Gastroesophageal sphincter (tissue), 4 donors: ENCODE measurements at places on chromosomes 3 and 15.

DNA sequence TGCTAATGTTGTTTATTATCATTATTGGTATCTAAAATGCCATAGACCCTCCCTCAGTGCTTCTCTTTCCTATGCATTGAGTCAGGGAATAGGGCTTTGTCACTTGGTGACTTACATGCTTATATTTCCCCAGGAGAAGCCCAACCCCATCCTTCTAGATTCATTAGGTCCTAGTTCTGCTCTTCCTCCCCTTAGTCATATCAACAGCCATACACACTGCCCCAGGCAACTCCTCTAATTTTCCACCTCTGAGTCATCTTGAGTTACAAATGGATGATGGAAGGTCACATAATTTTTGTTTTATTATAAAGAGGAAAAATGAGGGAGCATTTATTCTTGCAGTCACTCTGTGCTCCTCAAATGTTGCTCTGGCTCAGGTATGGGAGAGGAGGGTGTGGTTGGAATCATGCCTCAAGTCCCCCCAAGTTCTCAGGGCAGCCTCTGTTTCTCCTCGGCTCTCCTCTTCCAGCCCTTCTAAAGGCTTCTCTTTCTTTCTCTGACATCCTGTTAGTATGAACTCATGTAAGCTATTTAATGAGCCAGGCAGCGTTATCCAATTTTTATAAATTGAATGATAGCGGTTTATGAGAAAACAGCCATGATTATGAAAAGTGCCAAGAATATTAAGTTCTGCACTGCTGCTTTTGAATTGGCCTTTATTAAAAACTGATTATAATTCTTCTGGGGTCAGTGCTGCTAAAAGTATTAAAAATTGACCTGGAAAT lies 45.6 kb upstream of the FSTL1 start:
- peak overlapping the region; percentile 72 for H3K27ac ChIP-seq
- peaks cover 14% of the 10 kb centered on the region for H3K4me1 ChIP-seq
- no peaks in the 10 kb centered on the region for H3K27me3 ChIP-seq
- H3K36me3 ChIP-seq: no peaks in the 10 kb centered on the region

- H3K4me1 ChIP-seq: no peaks in the 10 kb centered on the region
- H3K4me3 ChIP-seq: no peak overlapping the region
- no peaks in the 10 kb centered on the region for H3K27me3 ChIP-seq
- no peak overlapping the region for H3K27ac ChIP-seq
- ATAC-seq: no peak
These were observed 50.1 kb upstream of the LIPC start for GRCh38 chr15:58381697-58382096.

- no peak for ATAC-seq
- H3K27me3 ChIP-seq: no peaks in the 10 kb centered on the region
- H3K4me3 ChIP-seq: no peak overlapping the region
- H3K36me3 ChIP-seq: no peaks in the 10 kb centered on the region
These were observed 1106.4 kb downstream of the SI start for GRCh38 chr3:163971861-163972260.

GRCh38 chr15:73442968-73443367 lies at the start of gene REC114:
Gene REC114 (plus strand): TSS chr15:73443164. CDS start chr15:73443186, 22 bp downstream.
- H3K27ac ChIP-seq: no peak within 1 kb of the TSS
- no peaks in the 10 kb centered on the region for H3K4me1 ChIP-seq
- peaks cover 69% of the 10 kb centered on the region for H3K27me3 ChIP-seq
- no peak within 1 kb of the TSS for H3K4me3 ChIP-seq

DNA sequence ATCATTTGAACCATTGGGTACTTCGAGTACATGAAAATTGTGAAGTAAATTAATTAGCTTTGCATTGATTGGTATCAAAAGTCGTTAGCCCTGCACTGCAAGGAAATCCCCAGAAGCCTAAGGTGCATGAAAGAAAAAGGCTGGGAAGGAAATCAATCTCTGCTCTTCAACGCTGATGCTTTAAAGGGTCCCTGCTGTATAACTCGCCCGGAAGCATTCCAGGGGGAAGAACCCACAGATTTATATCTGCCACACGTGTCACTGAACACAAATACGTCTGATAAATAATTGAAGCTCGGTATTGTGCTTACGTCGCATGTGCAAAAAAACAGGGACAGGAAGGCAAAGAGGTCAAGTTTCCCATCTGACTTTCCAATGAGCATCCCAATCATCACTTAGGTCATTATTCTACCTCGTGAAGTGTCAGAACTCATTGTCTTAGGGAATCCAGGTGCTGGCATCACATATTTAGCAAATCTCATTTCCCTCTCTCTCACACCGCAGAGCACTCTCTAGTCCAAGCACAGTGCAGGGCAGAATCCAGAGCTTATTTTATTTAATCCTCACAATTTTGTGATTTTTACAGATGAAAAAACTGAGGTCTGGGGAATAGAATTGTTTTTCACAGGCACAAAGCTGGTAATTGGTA lies 804.4 kb upstream of the CFAP20DC start:
- H3K27ac ChIP-seq: no peak overlapping the region
- no peak for ATAC-seq
- no peaks in the 10 kb centered on the region for H3K36me3 ChIP-seq
- H3K4me3 ChIP-seq: no peak overlapping the region
- no peaks in the 10 kb centered on the region for H3K27me3 ChIP-seq
- no peaks in the 10 kb centered on the region for H3K4me1 ChIP-seq

- H3K4me3 ChIP-seq: peak overlapping the region; percentile 87
- ATAC-seq: no peak
- peak overlapping the region; percentile 87 for H3K27ac ChIP-seq
- H3K4me1 ChIP-seq: no peaks in the 10 kb centered on the region
- H3K36me3 ChIP-seq: peaks cover 8% of the 10 kb centered on the region
These were observed 515 bp upstream of the MTHFS start for GRCh38 chr15:79897380-79897678.

- no peak overlapping the region for H3K4me3 ChIP-seq
- H3K36me3 ChIP-seq: no peaks in the 10 kb centered on the region
- no peaks in the 10 kb centered on the region for H3K4me1 ChIP-seq
- ATAC-seq: no peak
- H3K27ac ChIP-seq: no peak overlapping the region
These were observed 160.6 kb upstream of the IQSEC1 start for GRCh38 chr3:13233487-13234485.

- H3K36me3 ChIP-seq: no peaks in the 10 kb centered on the region
- no peaks in the 10 kb centered on the region for H3K27me3 ChIP-seq
- no peaks in the 10 kb centered on the region for H3K4me1 ChIP-seq
- H3K4me3 ChIP-seq: no peak overlapping the region
- ATAC-seq: no peak
These were observed 248.8 kb upstream of the LYSMD4 start for GRCh38 chr15:99981839-99982658.

- H3K4me1 ChIP-seq: no peaks in the 10 kb centered on the region
- no peaks in the 10 kb centered on the region for H3K27me3 ChIP-seq
- ATAC-seq: no peak
- H3K27ac ChIP-seq: no peak overlapping the region
These were observed 400.0 kb downstream of the FOXP1 start for GRCh38 chr3:71183549-71183948.

GRCh38 chr15:33547876-33548275 lies 237.1 kb downstream of the RYR3 start:
- H3K36me3 ChIP-seq: no peaks in the 10 kb centered on the region
- ATAC-seq: no peak
- no peaks in the 10 kb centered on the region for H3K4me1 ChIP-seq
- no peak overlapping the region for H3K4me3 ChIP-seq
- H3K27ac ChIP-seq: no peak overlapping the region

- peaks cover 27% of the 10 kb centered on the region for H3K36me3 ChIP-seq
- peak overlapping the region; percentile 95 for H3K27ac ChIP-seq
- H3K4me1 ChIP-seq: no peaks in the 10 kb centered on the region
These were observed 37.8 kb downstream of the HMCES start for GRCh38 chr3:129316248-129317013.

DNA sequence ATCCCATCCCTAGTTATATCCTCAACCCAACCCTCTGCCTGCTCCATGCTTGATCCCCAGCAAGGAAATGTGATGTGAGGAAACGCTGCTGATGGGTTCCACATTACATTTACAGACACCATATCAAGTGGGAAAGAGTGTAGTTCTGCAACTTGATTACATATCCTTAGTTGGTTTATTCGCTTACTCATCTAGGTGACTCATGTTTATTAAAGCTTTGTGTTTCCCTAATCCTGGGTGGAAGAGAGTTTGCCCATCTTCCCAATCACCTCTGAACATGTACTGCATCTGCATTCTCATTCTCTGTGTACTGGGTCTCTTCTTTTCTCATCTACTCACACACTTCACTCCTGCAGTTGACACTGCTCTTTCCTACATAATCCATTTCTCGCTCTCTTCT lies 91.7 kb upstream of the PDZRN3 start:
- H3K4me1 ChIP-seq: peaks cover 6% of the 10 kb centered on the region
- H3K36me3 ChIP-seq: no peaks in the 10 kb centered on the region
- no peak for ATAC-seq
- no peaks in the 10 kb centered on the region for H3K27me3 ChIP-seq
- no peak overlapping the region for H3K27ac ChIP-seq

DNA sequence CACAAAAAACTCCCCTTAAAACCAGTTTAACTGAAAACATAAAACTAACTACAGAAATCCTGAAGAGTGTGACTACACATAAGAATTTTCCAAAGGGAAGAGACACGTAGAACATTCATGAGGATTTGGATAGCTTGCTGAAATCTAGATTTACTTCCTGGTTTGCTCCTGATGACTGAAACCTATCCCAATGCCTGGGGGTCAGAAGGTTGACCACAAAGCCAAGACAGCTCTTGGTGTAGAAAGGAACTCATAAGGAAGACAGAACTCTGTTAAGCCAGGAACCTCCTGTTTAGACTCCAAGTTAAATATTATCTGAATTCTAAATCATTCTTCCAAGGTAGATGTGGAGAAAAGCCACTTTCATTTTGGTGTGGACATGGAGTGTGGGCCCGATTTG lies 92.8 kb downstream of the TFG start:
- no peak overlapping the region for H3K4me3 ChIP-seq
- H3K4me1 ChIP-seq: no peaks in the 10 kb centered on the region
- no peaks in the 10 kb centered on the region for H3K36me3 ChIP-seq
- no peak for ATAC-seq
- H3K27me3 ChIP-seq: no peaks in the 10 kb centered on the region
- no peak overlapping the region for H3K27ac ChIP-seq

- no peak overlapping the region for H3K4me3 ChIP-seq
- H3K36me3 ChIP-seq: peaks cover 7% of the 10 kb centered on the region
- no peak for ATAC-seq
- H3K4me1 ChIP-seq: peaks cover 6% of the 10 kb centered on the region
- no peaks in the 10 kb centered on the region for H3K27me3 ChIP-seq
These were observed 4.5 kb downstream of the CFAP44 start for GRCh38 chr3:113436809-113437208.

- peaks cover 16% of the 10 kb centered on the region for H3K27me3 ChIP-seq
- no peak overlapping the region for H3K4me3 ChIP-seq
- peaks cover 3% of the 10 kb centered on the region for H3K4me1 ChIP-seq
- peak; percentile 83 for ATAC-seq
- peak overlapping the region; percentile 73 for H3K27ac ChIP-seq
These were observed 114.7 kb downstream of the ETFA start for GRCh38 chr15:76196269-76197231.

GRCh38 chr3:37987751-37988179 lies 2.8 kb upstream of the VILL start:
- H3K36me3 ChIP-seq: peaks cover 22% of the 10 kb centered on the region
- ATAC-seq: no peak
- H3K4me3 ChIP-seq: no peak overlapping the region
- no peaks in the 10 kb centered on the region for H3K4me1 ChIP-seq

GRCh38 chr3:134267996-134268395 lies 17.3 kb upstream of the RYK start:
- no peaks in the 10 kb centered on the region for H3K4me1 ChIP-seq
- no peaks in the 10 kb centered on the region for H3K36me3 ChIP-seq
- H3K4me3 ChIP-seq: no peak overlapping the region
- ATAC-seq: no peak
- no peak overlapping the region for H3K27ac ChIP-seq

DNA sequence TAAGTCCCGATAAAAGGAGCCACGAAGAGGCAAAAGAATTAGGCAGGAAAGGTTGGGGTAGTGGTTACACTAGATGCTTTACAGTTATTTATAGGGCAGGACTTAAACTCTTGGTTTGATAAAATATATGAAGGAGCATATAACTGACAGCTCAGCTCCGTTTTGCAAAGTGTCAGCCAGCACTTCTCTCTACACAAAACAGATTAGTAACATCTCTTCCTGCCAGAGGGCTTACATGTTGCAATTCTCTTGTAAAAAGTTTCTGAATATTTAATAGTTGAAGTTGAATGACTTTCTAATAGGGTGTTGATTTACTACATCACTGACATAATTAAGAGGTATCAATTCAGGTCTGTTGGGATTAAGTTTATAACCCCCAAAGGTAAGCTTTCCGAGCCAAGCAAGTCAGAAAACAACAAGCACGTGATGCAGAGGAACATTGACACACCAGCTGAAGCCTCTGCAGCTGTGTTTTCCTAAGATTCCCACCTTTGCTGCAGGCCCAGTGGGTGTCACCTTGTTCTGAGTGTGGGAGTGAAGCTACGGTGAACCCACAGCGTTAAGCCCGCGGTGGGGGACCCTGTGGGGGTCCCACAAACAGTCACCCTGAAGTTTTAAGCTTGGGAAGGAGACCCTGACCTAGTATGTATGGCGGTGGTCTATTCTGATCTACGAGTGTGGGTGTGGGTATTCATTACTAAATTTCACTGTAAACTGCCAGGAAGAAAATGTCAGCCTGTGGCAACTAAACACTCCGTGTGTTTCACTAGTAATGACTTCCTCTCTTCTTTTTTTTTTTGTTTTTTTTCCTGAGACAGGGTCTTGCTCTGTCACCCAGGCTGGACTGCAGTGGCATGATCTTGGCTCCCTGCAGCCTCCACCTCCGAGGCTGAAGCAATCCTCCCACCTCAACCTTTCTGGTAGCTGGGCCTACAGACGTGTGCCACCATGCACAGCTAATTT lies 22.0 kb upstream of the ATP13A3 start:
- ATAC-seq: no peak
- H3K27me3 ChIP-seq: no peaks in the 10 kb centered on the region
- H3K27ac ChIP-seq: no peak overlapping the region
- H3K36me3 ChIP-seq: no peaks in the 10 kb centered on the region

DNA sequence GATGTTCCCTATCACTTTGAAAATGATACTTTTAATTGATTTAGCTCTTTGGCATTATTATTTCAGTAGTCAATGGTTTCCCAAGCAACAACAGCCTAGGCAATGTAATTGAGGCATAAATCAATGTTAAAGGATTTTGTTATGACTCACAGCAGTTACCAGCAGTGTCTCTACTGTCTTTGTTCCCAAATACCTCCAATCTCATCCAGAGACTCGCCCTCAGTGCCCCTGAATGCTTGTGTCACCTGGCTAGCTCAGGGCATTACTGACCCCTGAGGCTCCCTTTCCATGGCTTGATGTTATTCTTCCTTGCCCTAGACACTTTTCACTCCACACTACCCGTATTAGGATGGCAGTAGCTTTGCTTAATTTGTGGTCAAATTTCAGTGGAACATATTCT lies 227.2 kb downstream of the SQOR start:
- no peak for ATAC-seq
- H3K4me3 ChIP-seq: no peak overlapping the region

DNA sequence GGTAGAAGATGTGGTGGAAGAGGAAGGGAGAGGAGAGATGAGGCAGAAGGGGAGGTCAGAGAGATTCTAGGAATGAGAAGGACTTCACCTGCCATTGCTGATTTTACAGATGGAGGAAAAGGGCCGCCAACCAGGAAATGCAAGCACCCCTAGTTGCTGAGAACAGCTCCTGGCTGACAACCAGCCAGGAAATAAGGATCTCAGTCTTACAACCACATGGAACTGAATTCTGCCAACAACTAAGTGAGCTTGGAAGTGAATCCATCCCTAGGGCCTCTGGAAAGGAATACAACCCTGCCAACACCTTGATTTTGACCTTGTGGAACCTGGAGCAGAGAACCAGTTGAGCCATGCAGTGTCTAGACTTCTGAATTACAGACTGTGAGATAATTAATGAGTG lies 86.6 kb downstream of the EDEM1 start:
- H3K4me1 ChIP-seq: no peaks in the 10 kb centered on the region
- H3K36me3 ChIP-seq: no peaks in the 10 kb centered on the region
- no peak for ATAC-seq
- H3K27ac ChIP-seq: no peak overlapping the region
